NCI-H524 (cell line): ENCODE measurements at places on chromosomes 5 and 9.

DNA sequence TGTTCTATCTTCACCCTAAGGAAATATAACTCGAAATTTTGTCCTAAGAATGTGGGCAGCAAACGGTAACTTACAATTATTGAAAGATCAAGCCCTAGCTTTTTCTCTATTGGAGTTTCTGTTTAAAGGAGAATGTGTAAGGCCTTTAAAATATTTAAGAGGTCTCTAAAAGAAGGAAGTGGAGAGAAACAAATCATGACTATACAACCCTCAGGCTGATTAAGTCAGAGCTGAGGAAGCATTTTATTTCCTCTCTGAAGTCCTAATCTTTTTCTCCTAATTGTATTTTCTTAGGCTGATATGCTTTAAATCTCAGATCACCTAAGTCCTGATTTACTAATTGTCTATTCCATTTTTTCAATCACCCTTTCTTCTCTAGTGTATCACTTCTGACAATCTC is 1708.8 kb upstream of the C9orf72 start:
- no peak for DNase-seq

DNA sequence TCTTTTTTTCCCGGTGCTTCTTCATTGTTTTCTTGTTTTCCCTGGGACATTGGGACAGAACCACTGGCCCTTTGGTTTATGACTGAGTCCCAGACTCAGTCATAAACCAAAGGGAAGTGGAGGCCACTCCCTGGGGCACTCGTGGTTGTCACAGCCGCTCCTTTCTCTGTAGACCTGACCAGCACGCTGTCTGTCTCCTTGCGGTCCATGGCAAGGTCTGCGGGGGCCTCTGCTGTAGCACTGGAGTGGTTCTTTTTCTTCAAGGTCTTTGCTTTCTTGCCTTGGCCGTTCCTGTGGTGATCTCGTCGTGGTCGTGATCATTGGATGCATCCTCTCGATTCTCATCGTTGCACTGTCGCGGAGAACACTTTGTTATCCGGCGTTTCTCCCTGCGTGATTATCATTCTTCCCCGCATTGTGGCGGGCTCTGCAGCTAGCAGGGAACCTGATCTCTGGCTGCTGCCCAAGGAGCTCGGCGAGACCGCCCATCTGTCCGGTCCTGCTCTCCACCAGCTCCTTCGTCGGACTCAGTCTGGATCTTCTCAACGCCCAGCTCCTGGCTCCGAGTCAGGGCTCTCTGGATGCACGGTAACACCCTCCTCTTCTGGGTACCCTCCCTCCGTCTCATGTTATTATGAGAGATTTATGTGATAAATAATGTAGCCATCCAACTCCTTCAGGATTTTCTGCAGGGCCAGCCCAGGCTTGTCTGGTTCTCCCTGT is 43.5 kb upstream of the MPDZ start:
- peak; percentile 33 for DNase-seq

- no peak for DNase-seq
Measured at GRCh38 chr9:10700915-10701314, 88.1 kb upstream of the PTPRD start.

GRCh38 chr5:2373631-2374030 is 377.8 kb downstream of the IRX2 start:
- DNase-seq, result no peak

- no peak for DNase-seq
Measured at GRCh38 chr5:64519263-64519662, 13.4 kb downstream of the RGS7BP start.
